ENCODE measurements at places on chromosomes 3 and 15. TPM values are rescaled to one million over a fixed set of nuclear protein-coding genes. Genes with fewer than 3 reads are reported as not detected.

DNA sequence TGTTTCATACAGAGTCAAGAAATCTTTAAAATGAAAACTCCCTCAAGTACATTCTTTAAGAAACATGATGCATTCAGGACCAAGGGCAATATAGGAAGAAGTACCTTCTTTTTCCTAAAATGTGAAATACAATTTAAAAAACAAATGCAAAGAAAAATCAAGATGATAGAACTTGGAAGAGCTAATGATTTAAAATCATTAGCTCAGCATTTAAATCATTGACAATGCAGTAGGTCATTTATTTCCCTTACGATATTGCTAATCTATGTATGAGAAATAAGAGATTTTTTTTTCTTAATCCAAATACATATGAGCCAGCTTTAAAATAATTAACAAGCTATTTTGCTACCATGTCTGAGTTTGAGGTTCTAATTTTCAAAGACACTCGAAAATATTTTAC lies 105.5 kb downstream of the HHLA2 start:
- H3K4me3 ChIP-seq = no peak overlapping the region
- H3K27me3 ChIP-seq = no peaks in the 10 kb centered on the region
- no peak overlapping the region for H3K27ac ChIP-seq
- no peaks in the 10 kb centered on the region for H3K36me3 ChIP-seq
- DNase-seq = no peak
- H3K4me1 ChIP-seq = peaks cover 8% of the 10 kb centered on the region

DNA sequence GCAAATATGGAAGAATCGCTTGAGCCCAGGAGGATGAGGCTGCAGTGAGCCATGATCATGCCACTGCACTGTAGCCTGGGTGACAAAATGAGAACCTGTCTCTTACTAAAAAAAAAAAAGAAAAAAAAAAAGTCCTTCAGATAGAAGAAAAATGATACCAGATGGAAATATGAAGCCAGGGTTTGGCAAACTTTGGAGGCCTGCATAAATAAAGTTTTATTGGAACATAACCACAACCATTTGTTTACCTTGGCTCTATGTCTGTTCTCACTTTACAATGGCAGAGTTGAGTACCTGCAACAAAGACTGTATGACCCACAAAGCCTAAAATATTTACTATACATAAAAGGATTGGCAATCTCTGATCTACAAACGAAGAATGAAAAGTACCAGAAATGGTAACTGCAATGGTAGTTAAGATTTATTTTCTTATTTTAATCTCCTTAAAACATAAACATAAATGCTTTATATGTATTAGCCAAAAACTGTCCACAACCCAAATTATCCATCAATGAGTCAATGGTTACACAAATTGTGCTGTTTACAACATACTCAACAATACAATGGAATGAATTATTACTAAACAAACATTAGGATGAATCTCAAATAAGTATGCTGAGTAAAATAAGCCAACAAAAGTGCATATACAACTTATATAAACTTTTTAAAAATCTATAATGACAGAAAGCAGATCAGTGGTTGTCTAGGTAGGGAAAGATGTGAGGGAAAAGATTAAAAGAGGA lies 41.8 kb downstream of the GOLGB1 start:
- H3K36me3 ChIP-seq = peaks cover 48% of the 10 kb centered on the region
- no peak overlapping the region for H3K27ac ChIP-seq
- no peaks in the 10 kb centered on the region for H3K27me3 ChIP-seq

GRCh38 chr3:155443815-155444214 lies 150.3 kb upstream of the STRIT1 start:
- H3K4me3 ChIP-seq = no peak overlapping the region
- no peak for DNase-seq
- no peaks in the 10 kb centered on the region for H3K36me3 ChIP-seq
- H3K27ac ChIP-seq = no peak overlapping the region
- H3K27me3 ChIP-seq = no peaks in the 10 kb centered on the region

GRCh38 chr3:184578218-184578617 lies 16.6 kb downstream of the EPHB3 start:
- no peak for DNase-seq
- H3K36me3 ChIP-seq = no peaks in the 10 kb centered on the region
- no peak overlapping the region for H3K4me3 ChIP-seq
- no peak overlapping the region for H3K27ac ChIP-seq
- H3K27me3 ChIP-seq = peaks cover 13% of the 10 kb centered on the region

- peak; percentile 58 for DNase-seq
- H3K36me3 ChIP-seq = peaks cover 25% of the 10 kb centered on the region
- no peak overlapping the region for H3K27ac ChIP-seq
- peaks cover 25% of the 10 kb centered on the region for H3K4me1 ChIP-seq
- H3K27me3 ChIP-seq = no peaks in the 10 kb centered on the region
These were observed 16.8 kb downstream of the EMC4 start for GRCh38 chr15:34241376-34242330.

- H3K4me1 ChIP-seq = no peaks in the 10 kb centered on the region
- no peak for DNase-seq
- H3K27me3 ChIP-seq = no peaks in the 10 kb centered on the region
- H3K4me3 ChIP-seq = no peak overlapping the region
These were observed 274.5 kb upstream of the LRTM1 start for GRCh38 chr3:55202326-55202725.

Gene ARRDC4
- 0.56 TPM for total RNA-seq

GRCh38 chr15:62559381-62559733 lies 394.3 kb upstream of the C2CD4B start:
- no peak overlapping the region for H3K4me3 ChIP-seq
- DNase-seq = no peak
- no peaks in the 10 kb centered on the region for H3K4me1 ChIP-seq
- no peak overlapping the region for H3K27ac ChIP-seq
- no peaks in the 10 kb centered on the region for H3K36me3 ChIP-seq
- peaks cover 9% of the 10 kb centered on the region for H3K27me3 ChIP-seq

- no peaks in the 10 kb centered on the region for H3K4me1 ChIP-seq
- peaks cover 4% of the 10 kb centered on the region for H3K27me3 ChIP-seq
- no peak for DNase-seq
These were observed 70.5 kb upstream of the KLHL25 start for GRCh38 chr15:85865070-85865684.

Data from activated CD4-positive, alpha-beta T cell treated with anti-CD3 and anti-CD28 coated beads, Interleukin-2, amount 10 ng/mL, durations not matched to agents 7 days and 5 days (primary cell).